ENCODE measurements at places on chromosomes 5 and 9.
A peak's percentile ranks its signal among the peaks of the same experiment; 100 is the strongest.

- DNase-seq: no peak
These were observed 1.1 kb upstream of the GPSM1 start for GRCh38 chr9:136326061-136326760.

DNA sequence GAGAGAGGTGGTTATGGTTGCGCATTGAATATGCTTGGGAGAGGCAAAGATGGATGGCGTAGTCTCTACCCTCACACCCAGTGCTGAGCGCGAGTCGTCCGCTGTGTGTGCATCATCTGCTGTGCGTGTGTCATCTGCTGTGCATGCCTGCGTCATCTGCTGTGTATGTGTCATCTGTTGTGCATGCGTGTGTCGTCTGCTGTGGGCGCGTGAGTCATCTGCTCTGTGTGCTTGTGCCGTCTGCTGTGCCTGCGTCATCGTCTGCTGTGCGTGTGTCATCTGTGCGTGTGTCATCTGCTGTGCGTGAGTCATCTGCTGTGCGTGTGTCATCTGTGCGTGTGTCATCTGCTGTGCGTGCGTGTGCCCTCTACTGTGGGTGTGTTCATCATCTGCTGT lies 68.0 kb upstream of the IRX4 start:
- no peak for DNase-seq

DNA sequence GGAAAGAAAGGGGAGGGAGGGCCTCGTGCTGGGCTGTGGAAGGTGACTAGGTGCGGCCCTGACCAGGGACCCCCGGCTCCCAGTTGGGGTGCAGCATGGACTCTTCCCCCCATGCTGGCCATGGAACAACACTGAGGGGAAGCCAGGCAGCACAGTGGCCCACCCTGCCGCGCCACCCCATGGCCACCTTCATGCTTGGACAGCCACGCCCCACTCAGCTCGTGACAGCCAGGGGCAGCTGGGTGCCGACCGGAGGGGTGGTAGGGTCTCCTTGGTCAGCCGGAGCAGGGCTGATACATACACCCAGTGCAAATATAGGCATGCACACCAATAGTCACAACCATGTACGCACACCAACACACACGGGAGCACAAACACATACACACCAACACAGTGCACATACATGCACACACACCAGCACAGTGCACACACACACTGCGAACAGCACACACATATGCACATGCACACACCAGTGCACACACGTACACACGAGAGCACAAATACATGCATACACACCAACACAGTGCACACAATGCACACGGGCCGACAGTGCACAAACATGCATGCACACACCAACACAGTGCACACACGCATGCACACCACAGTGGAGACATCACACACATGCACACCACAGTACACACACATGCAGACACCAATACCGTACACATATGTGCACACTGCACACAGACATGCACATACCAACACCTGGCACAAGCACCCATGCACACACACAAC lies 8.3 kb downstream of the SOHLH1 start:
- DNase-seq: no peak

- no peak for DNase-seq
These were observed 3.8 kb upstream of the FAM120A start for GRCh38 chr9:93447655-93448054.

- no peak for DNase-seq
These were observed 527.0 kb upstream of the TUSC1 start for GRCh38 chr9:26205261-26205660.

DNA sequence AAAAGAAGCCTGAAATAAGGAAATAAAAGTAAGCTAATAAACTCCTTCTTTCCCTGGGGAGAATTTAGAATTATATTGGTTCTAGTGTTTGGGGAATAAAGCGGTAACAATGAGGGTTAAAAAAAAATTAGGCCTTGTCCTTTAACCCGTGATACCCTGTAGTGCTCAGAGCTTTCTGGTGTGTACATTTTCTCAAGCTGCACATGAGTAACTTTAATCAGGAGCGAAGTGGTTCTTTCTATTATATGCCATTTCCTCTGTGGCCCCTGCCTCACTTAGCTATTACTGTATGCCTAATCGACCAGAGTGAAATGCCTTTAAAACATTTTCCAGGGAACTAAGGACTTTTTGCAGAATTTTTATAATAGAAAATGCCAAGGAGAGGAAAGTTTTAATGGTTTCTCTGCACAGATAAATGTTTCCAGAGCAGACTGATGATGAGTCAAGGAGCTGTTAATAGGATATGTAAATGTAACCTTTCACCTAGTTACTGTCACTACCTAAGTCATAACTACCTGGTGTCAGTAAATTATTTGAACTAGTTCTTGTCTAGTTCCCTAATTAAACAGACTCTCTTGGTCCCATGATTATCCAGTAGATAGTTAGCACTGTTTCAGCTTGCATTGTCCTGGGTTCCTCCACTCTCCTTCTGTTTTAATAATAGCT lies 7.6 kb downstream of the PAM start:
- no peak for DNase-seq

- no peak for DNase-seq
These were observed 31.1 kb upstream of the SLC6A3 start for GRCh38 chr5:1476181-1476966.

DNA sequence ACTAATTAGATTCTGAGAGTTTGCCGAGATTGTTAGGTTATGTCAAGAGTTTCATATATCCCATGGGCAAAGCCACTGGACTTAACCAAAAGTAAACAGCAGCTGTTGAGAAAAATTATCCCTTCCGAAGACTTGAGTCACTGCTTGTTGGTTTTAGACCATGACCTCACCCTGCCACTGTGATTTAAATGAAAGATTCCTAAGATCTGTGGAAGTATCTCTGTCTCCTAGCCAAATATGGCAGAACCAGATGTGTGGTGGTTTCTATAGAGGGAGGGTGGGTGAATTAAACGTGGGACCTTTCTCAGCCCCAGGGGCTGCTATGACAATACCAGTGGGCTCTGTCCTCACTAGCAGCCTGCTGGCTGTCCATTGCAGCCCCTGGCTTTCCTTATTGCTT lies 19.3 kb downstream of the DMRT3 start:
- no peak for DNase-seq

DNA sequence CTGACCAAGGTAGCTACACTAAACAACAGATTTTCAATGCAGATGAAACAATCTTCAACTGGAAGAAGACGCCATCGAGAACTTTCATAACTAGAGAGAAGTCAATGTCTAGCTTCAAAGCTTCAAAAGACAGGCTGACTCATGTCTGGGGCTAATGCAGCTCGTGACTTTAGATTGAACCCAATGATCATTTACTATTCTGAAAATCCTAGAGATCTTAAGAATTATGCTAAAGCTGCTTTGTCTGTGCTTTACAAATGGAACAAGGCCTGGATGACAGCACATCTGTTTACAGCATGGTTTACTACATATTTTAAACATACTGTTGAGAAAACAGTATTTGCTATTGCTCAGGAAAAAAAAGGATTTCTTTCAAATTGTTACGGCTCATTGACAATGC lies 54.9 kb downstream of the RICTOR start:
- DNase-seq: no peak

- no peak for DNase-seq
These were observed 8.7 kb upstream of the SH3PXD2B start for GRCh38 chr5:172463031-172463430.

GRCh38 chr9:128341435-128341849 lies 1.1 kb downstream of the SLC27A4 start:
- peak; percentile 51 for DNase-seq

GRCh38 chr5:761854-762710 lies 22.4 kb downstream of the ZDHHC11B start:
- DNase-seq: no peak

GRCh38 chr5:50655810-50656205 lies 10.6 kb upstream of the PARP8 start:
- no peak for DNase-seq

DNA sequence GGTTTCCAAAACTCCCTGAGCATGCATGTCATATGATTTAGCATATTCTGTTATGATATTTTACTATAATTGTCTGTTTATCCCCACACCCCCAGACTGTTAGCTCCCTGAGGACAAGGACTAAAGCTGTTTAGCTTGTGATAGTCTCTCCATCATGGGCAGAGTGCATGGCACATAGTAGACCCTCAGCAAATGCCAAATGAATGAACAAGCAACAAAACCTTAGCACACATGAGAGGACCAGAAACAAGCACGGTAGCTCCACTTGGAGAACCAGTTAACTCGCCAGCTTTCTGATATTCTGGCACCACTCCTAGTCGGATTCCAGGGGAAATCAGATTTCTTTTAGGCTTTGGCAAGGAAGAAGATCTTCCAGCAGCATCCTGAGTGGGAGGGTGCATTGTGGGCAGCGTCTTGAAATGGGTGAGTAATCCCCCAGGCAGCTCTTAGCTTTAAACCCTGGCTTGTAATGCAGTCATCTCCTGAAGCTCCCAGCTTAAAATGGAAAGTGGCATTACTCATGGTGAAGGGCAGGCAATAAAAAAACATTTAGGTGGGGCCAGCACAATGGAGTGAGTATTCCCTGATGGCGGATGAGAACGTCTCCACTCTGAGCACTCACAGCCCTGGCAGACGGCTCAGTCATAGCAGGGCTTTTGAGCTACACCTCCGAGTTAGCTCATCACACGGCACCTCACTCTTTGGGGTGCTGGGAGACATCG lies 41.1 kb downstream of the FGF1 start:
- DNase-seq: no peak

DNA sequence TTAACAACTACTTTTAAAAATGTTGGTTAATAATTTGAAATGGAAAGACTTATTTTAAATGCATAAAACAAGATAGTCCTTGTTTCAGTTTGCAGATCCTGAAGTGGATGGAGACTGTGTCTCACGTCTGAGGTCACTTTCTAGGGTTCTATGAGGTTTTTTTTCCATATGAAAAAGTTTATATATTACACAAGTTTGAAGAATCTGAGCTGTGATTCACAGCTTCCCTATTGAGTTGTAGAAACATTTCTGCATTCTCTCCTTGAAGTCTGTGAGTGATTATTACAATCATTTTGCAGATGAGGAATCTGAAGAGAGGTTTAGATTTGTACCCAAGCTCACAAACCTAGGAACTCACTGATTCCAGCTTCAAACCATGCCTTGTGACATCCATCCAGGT lies 442.5 kb upstream of the KLF4 start:
- DNase-seq: no peak

- DNase-seq: no peak
These were observed 186.3 kb downstream of the NR3C1 start for GRCh38 chr5:143217065-143217803.

DNA sequence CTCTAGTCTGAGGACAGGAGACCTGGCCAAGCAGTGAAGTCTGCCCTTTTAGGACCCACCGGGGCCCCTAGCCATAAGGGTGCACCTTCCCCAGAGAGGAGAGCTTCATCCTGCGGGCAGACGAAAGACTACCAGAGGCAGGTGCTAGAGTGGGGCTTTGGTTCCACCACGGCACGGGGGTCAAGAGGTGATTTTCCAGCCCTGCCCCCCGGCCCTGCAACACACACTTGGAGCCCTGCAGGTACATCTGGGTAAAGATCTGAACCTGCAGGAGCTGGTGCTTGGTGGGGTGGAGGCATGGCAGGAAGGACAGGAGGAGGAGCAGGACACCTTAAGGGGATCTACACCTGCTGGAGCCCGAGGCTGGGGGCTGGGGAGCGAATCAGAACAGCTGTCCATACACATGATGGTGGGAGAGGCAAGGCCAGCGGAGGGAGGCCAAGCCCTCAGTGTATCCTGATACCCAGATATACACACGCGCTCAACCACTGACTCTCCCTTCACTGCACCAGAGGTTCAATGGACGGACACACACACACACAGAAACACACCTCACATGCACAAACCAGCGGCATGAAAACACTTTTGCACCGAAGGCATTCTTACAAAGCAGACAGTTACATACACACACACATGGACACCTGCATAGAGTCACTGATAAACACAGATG lies 98.4 kb upstream of the MVB12B start:
- no peak for DNase-seq

DNA sequence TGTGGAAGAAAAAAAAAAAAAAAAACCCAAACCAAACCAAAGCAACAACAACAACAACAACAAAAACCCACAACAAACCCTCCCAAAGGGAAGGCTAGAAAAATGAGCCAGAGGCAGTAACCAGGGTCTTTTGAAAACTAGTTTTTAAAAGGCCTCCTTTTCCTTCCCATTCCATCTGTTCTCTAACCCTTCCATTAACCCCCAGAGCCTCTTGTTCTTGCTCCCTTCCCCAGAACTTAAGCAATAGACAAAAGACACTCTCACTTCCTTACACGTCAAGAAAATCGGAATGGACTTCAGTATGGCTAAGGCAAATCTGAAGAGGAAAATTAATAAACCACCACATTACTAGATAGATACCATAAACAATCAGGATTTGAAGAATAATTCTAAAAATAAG lies 292.8 kb downstream of the ARL15 start:
- no peak for DNase-seq

DNA sequence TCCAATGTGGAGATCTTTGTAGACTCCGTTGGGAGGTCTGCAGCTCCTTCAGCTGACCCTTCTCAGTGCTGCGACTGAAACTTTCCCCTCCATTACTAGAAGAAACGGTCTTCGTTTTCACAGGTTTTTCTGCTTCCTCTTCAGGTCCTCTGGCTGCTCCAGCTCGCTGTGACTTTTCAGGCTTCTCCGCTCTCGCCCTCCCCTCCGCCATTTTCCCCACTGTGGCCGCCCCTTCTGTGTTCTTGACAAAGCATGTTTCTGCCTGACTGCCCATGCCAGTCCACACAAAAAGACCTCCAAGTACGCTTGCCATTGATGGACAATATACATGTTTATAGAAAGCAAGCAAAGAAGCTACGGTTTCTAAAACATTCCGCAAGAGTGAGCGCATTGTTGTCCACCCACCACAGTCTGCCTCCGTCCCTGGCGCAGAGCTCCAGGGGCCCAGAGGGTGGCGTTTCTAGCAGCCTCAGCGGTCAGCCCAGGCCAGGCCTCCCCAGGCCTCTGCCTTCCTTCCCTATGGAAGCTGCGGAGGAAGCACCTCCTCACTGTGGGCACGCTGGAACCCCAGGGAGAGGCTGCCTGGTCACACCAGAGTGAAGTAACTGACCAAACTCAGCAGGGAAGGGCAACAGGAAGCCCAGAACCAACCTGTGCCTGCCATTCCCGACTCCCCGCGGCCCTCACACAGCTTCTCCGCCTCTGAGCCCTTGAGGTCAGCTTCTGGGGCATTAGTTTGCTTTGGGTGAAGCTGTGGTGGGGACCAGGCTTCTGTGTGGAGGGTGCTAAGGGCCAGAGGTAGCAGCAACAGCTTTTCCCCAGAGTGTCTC lies 19.9 kb upstream of the S1PR3 start:
- no peak for DNase-seq

DNA sequence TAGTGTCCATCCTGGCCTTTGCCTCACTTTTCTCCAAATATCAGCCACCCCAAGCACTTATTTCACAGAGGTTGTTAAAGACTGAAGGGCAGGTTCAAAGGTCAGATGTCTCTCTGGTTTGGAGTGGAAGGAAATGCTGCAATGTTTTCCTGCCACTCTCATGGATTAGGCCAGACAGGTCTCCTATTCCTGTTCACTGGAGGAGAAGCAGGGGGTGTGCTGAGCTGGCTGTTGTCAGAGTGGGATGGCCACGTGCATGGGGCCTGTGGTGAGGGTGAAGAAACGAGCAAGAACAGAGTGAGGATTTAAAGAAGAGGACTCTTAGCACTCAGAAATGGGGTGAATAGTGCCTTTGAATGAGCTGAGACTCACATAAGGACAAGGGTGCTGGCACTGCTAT lies 6.7 kb downstream of the TMEM8B start:
- DNase-seq: no peak

GRCh38 chr9:123548741-123549545 lies 192.9 kb downstream of the CRB2 start:
- DNase-seq: no peak
